ENCODE measurements at places on chromosomes 4 and X.

DNA sequence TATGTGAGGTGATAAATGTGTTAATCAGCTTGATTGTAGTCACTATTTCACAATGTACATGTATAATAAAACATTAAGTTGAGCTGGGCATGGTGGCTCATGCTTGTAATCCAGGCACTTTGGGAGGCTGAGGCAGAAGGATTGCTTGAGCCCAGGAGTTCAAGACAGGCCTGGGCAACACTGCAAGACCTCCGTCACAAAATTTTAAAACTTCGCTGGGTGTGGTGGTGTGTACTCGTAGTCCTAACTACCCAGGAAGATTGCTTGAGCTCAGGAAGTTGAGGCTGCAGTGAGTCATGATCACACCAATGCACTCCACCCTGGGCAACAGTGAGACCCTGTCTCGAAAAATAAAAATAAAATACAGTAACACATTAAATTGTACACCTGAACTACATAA is 20.1 kb downstream of the LYAR start:
- no peaks in the 10 kb centered on the region for H3K4me1 ChIP-seq
- no peaks in the 10 kb centered on the region for H3K27me3 ChIP-seq
- no peak overlapping the region for H3K27ac ChIP-seq
- peak; percentile 64 for DNase-seq
- H3K36me3 ChIP-seq = peaks cover 35% of the 10 kb centered on the region
- H3K4me3 ChIP-seq = no peak overlapping the region

- no peak overlapping the region for H3K4me3 ChIP-seq
- H3K27me3 ChIP-seq = no peaks in the 10 kb centered on the region
- no peak overlapping the region for H3K27ac ChIP-seq
- no peaks in the 10 kb centered on the region for H3K4me1 ChIP-seq
These were observed 2332.1 kb downstream of the PCDH7 start for GRCh38 chr4:33052241-33052640.

- DNase-seq = peak; percentile 50
- no peak overlapping the region for H3K4me3 ChIP-seq
- peaks cover 38% of the 10 kb centered on the region for H3K4me1 ChIP-seq
- no peaks in the 10 kb centered on the region for H3K27me3 ChIP-seq
These were observed 138.1 kb downstream of the MID1 start for GRCh38 chrX:10482261-10482660.

DNA sequence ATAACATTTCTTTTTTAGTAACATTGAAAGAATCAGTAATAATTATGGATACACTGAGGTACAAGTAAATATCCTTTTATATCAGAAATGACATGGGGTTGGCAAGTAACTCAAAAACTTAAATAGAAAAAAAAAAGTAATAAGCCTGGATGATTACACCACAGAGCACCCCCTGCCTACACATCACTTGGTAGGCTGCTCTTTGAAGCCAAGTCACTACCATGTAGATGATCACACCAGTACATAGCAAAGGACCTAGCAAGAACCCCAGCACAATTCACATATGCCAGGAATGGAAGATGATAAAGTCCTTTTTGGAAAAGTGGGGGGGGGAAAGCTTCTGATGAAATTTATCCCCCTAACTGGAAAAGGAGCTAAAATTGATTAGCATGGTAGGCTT is 56.9 kb downstream of the METTL14 start:
- no peak overlapping the region for H3K27ac ChIP-seq
- H3K4me1 ChIP-seq = peaks cover 28% of the 10 kb centered on the region
- H3K4me3 ChIP-seq = no peak overlapping the region
- peak; percentile 51 for DNase-seq

DNA sequence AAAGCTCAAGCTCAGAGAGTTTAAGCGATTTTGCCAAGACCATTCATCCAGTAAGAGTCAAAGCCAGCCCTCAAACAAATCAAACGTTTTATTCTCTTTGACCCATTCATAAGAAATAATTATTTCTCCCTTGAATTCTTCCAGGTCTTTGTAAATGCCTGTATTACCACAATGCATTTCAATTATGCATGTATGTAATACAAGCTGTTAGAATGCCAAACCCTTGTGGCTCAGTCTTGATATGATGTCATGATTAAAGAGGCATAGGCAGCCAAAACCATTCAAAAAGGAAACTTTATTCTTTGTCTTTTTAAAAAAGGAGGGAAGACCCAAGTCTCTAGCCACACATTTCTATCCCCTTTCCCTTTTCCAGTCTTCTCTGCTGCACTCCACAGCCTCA is 56.5 kb upstream of the PGM2 start:
- H3K4me3 ChIP-seq = no peak overlapping the region
- DNase-seq = no peak
- no peaks in the 10 kb centered on the region for H3K4me1 ChIP-seq
- no peaks in the 10 kb centered on the region for H3K27me3 ChIP-seq

DNA sequence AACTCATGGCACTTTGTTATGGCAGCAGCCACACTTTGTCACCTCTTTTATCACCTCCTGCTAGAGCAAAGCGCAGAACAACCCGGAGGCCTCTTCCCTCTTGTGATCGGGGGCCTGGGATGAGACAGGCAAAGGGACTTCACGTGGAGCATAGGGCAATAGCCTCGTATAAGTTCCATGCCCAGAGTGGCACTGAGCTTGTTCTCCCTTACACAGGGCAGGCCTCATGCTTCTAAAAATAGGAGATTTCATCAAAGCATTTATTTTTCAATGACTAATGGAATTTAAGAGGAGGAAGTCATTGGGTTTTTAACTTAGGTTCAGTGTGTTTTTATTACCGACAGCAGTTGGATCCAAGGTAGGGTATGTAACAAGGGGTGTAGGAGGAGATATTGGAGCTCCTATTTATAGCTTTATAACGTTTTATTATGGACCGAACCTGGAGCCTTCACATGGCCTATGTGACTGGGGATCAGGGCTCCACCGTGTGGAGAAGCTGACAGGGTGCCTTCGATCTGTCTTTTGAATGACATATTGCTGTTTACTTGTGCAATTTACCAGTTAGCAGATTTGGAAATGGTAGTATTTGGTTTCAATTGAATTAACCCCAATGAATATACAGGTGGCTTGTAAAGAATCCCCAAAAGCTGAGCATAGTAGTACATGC is 93.8 kb downstream of the SLC2A9 start:
- no peaks in the 10 kb centered on the region for H3K36me3 ChIP-seq
- no peak overlapping the region for H3K27ac ChIP-seq
- H3K4me1 ChIP-seq = no peaks in the 10 kb centered on the region
- H3K27me3 ChIP-seq = no peaks in the 10 kb centered on the region
- no peak overlapping the region for H3K4me3 ChIP-seq

DNA sequence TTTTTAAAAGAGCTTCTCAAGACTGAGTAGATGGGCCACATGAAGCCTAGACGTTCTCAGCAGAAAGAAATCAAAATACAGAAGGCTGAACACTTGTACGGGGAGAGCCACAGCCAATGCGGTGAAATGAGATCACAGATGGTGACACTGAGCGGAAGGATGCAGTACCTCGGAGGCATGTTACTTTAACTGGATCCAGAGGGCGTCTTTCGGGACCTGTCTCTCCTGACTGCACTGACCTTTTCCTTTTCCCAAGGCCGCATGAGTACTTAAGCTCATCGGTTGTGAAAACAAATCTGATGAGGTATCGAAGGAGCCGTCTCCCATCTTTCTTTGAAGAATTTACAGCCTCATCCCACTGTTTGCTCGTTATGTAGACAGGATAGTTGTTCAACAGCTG is 32.6 kb downstream of the BEND4 start:
- H3K27ac ChIP-seq = no peak overlapping the region
- DNase-seq = no peak
- no peaks in the 10 kb centered on the region for H3K36me3 ChIP-seq
- H3K4me1 ChIP-seq = no peaks in the 10 kb centered on the region

- peaks cover 6% of the 10 kb centered on the region for H3K4me1 ChIP-seq
- no peaks in the 10 kb centered on the region for H3K27me3 ChIP-seq
- peak within 1 kb of the TSS; percentile 96 for H3K27ac ChIP-seq
- peak; percentile 82 for DNase-seq
- H3K36me3 ChIP-seq = no peaks in the 10 kb centered on the region
These were observed at the start of gene ABCB7 for GRCh38 chrX:75155827-75156525. ABCB7 (minus strand) TSS chrX:75156283; CDS start chrX:75156272, 11 bp downstream.

DNA sequence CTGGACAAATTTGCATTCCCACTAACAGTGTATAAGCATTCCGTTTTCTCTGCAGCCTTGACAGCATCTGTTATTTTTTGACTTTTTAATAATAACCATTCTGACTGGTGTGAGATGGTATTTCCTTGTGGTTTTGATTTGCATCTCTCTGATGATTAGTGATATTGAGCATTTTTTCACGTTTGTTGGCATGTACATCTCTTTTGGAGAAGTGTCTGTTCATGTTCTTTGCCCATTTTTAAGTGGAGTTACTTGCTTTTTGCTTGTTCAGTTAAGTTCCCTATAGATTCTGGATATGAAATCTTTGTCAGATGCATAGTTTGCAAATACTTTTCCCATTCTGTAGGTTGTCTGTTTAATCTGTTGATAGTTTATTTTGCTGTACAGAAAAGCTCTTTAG is 68.8 kb downstream of the ADAMTS3 start:
- H3K4me3 ChIP-seq = no peak overlapping the region
- H3K36me3 ChIP-seq = no peaks in the 10 kb centered on the region
- H3K27me3 ChIP-seq = no peaks in the 10 kb centered on the region
- no peaks in the 10 kb centered on the region for H3K4me1 ChIP-seq
- no peak for DNase-seq

GRCh38 chr4:14308229-14308651 is 680.7 kb upstream of the BOD1L1 start:
- DNase-seq = no peak
- no peaks in the 10 kb centered on the region for H3K27me3 ChIP-seq
- H3K4me3 ChIP-seq = no peak overlapping the region

- H3K27ac ChIP-seq = no peak overlapping the region
- DNase-seq = no peak
- H3K4me1 ChIP-seq = peaks cover under 1% of the 10 kb centered on the region
- no peaks in the 10 kb centered on the region for H3K27me3 ChIP-seq
- H3K4me3 ChIP-seq = no peak overlapping the region
These were observed 67.3 kb upstream of the ATOH1 start for GRCh38 chr4:93761286-93761685.

DNA sequence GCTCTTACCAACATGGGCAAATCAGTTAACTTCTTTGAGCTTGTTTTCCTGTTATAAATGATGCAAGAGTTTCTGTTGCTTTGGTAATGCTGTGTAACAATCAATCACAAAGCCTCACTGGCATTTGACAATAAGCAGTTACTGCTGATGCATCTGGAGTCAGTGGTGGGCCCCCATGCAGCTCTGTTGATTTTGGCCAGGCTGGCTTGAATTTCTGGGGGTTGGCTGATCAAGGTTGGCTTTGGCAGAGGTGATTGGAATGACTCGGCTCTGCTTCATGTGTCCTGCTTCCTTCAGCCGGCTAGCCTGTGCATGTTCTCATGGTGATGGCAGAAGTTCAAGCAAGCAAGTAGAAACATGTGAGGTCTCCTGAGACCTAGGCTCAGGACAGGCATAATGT is 90.4 kb downstream of the PHEX start:
- DNase-seq = peak; percentile 45
- no peak overlapping the region for H3K4me3 ChIP-seq
- H3K27me3 ChIP-seq = no peaks in the 10 kb centered on the region
- peaks cover 6% of the 10 kb centered on the region for H3K4me1 ChIP-seq
- no peaks in the 10 kb centered on the region for H3K36me3 ChIP-seq

GRCh38 chr4:89949782-89950387 is 55.2 kb downstream of the MMRN1 start:
- no peaks in the 10 kb centered on the region for H3K36me3 ChIP-seq
- no peaks in the 10 kb centered on the region for H3K27me3 ChIP-seq
- peak; percentile 4 for DNase-seq
- H3K27ac ChIP-seq = no peak overlapping the region

DNA sequence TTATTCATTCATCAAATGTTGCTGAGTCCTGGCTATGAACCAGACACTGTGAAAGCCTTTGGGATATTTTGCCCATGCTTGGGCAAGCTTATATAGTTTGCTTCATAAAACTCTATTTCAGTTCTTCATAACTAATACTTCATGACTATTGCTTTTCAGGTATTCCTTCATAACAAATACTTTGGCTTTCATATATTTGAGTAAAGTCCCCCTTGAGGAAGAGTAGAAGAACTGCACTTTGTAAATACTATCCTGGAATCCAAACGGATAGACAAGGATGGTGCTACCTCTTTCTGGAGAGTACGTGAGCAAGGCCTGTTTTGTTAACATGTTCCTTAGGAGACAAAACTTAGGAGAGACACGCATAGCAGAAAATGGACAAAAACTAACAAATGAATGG is 1.7 kb upstream of the AFP start:
- H3K27ac ChIP-seq = no peak overlapping the region
- no peak overlapping the region for H3K4me3 ChIP-seq
- DNase-seq = peak; percentile 16
- no peaks in the 10 kb centered on the region for H3K27me3 ChIP-seq
- H3K4me1 ChIP-seq = no peaks in the 10 kb centered on the region

GRCh38 chrX:1554469-1555210 is 17.7 kb upstream of the P2RY8 start:
- DNase-seq = no peak
- no peaks in the 10 kb centered on the region for H3K36me3 ChIP-seq
- no peak overlapping the region for H3K27ac ChIP-seq
- H3K4me3 ChIP-seq = no peak overlapping the region

DNA sequence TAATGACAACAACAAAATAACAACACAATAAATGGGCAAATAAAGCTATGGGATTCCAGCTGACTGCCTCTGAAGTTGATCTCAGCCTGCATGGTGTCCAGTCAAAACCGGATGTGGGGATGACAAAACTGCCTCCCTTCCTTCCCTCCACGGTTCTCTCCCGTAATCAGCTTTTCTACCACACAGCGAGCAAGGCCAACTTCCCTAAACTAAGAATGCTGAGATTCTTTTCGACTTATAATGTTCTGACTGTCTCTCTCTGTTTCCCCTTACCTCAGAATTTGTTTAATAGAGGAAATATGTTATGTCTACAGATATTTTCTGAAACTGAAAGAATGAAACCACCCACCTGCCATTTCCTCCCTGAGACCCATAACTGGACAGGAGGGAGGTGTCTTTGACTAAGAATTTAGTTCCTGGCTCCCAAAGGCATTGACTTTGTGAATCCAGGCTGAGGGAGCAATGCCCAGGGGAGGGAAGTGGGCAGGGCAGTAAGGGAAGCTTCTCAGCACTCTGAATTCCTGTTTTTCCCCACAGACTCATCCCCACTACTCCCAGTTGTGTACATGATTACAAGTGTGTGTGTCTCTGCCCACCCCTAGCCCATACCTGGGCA is 1.0 kb upstream of the TLR1 start:
- H3K36me3 ChIP-seq = no peaks in the 10 kb centered on the region
- H3K27me3 ChIP-seq = no peaks in the 10 kb centered on the region
- H3K4me3 ChIP-seq = no peak overlapping the region
- H3K4me1 ChIP-seq = no peaks in the 10 kb centered on the region
- DNase-seq = no peak
- no peak overlapping the region for H3K27ac ChIP-seq

GRCh38 chr4:75048208-75048879 is 115.4 kb downstream of the PARM1 start:
- no peaks in the 10 kb centered on the region for H3K36me3 ChIP-seq
- no peak for DNase-seq
- no peak overlapping the region for H3K4me3 ChIP-seq
- no peak overlapping the region for H3K27ac ChIP-seq
- H3K4me1 ChIP-seq = no peaks in the 10 kb centered on the region

All from cardiac muscle cell (in vitro differentiated cells and primary cell).